ENCODE measurements at places on chromosomes 5 and 9.

GRCh38 chr5:132195727-132196126 lies 31.9 kb downstream of the P4HA2 start:
- no peak for DNase-seq

GRCh38 chr5:15933259-15934207 lies 246.1 kb downstream of the MARCHF11 start:
- no peak for DNase-seq

DNA sequence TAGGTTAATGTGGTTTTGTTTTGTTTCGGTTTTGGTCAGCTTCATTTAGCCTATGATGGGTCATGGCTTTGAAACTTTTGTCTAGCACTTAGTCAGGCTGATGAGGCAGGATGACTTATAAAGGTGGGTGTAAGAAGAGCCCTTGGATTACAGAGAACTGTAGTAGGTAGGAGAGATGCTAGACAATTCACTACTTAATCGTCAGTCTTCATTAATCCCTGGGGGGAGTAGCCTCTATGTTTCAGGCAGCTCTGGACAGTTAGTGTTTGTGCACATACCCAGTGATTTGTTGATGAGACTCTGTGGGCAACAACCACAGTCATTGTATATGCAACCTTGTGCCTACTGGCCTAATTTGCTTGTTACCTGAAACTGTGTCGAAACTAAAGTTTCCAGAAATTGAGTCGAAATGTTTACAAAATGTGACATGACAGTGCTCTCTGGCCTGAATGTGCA lies 113.3 kb downstream of the MTREX start:
- no peak for DNase-seq

DNA sequence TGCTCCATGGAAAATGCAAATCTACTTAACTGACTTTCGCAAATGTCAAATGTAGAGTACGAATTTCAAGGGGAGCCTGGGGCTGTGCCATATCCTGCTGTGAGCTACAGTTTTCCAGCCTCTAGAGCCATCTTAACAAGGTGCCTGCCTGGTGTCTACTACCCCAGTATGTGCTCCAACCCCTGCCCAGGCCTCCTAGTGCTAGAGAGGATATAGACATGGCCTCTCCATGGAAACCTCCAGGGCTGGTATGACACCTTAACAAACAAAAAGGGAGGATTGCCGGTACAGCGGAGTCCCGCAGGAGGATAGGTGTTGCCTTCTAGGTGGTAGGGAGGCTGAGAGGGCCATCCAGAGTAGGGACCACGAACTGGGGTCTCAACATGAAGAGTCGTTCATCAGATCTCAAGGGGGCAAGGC lies 13.6 kb upstream of the IL3 start:
- DNase-seq, result no peak

GRCh38 chr5:177600508-177601018 lies 631 bp downstream of the B4GALT7 start:
- DNase-seq, result no peak

Measured in skeletal muscle cell (primary cell).